ENCODE measurements at places on chromosomes 2 and 18. TPM values are rescaled to one million over a fixed set of nuclear protein-coding genes. Genes with fewer than 3 reads are reported as not detected.

DNA sequence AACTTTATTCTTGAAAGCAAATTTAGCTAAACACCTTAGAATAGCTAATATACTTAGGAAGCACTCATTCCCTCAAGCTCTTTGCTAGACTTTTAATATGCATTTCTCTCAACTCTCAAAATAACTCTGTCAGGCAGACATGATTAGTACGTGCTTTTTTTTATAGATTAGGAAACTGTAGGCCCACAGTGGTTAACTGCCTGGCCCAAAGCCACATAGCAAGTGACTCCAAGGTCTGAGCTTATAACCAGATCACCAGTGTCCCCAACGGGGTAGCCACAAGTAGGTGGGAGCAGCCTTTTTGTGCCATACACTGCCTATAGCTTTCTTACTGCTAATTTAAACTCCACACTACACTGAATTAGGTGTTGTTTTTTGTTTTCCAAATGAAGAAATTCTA, 576.8 kb downstream of the METTL4 start:
- H3K27me3 ChIP-seq: no peaks in the 10 kb centered on the region
- no peak overlapping the region for H3K4me3 ChIP-seq
- H3K36me3 ChIP-seq: no peaks in the 10 kb centered on the region

GRCh38 chr2:65016789-65017188, 27.6 kb downstream of the SLC1A4 start:
- H3K4me1 ChIP-seq: peaks cover 3% of the 10 kb centered on the region
- no peak for DNase-seq
- no peaks in the 10 kb centered on the region for H3K36me3 ChIP-seq
- H3K4me3 ChIP-seq: no peak overlapping the region
- H3K27me3 ChIP-seq: no peaks in the 10 kb centered on the region

GRCh38 chr2:84888401-84889276, 7.8 kb upstream of the TRABD2A start:
- H3K27ac ChIP-seq: no peak overlapping the region
- no peaks in the 10 kb centered on the region for H3K27me3 ChIP-seq
- no peaks in the 10 kb centered on the region for H3K36me3 ChIP-seq
- peak; percentile 31 for DNase-seq
- H3K4me1 ChIP-seq: no peaks in the 10 kb centered on the region
- H3K4me3 ChIP-seq: no peak overlapping the region

- no peak overlapping the region for H3K4me3 ChIP-seq
- H3K27me3 ChIP-seq: no peaks in the 10 kb centered on the region
- H3K4me1 ChIP-seq: no peaks in the 10 kb centered on the region
- H3K36me3 ChIP-seq: no peaks in the 10 kb centered on the region
- no peak overlapping the region for H3K27ac ChIP-seq
Measured at GRCh38 chr2:237231593-237231992, 145.9 kb downstream of the COPS8 start.

DNA sequence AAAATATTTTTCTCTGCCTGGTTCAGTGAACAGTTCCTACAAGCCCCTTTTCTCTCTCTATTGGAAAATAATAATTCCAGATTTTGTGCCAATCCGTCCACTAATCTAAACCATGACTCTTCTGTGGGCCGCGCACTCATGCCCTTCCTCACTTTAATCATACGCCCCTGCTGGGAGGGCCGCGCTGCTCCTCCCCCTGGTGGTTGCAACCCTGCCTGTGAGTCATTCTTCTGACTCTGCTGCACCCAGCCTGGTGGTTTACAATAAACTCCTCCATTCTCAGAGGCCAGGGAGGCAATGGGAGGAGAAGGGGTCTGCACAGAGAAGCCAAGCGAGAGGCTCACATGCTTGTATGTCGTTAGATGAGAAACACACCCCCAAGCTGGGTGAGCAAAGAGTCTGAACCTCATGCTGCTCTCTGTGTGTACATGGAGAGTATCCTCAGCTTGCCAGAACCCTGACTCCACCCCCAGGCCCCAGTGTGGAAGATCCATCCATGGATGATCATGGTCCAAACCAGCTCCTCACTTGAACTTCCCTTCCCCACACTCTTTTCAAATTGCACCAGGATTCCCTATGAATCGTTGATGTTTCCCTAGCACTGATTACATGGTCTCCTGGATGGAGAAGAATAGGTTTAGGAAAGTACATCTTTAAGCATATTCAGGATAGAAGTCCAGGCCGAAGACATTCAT, 228.9 kb downstream of the ANKRD30B start:
- H3K4me3 ChIP-seq: no peak overlapping the region
- no peak overlapping the region for H3K27ac ChIP-seq
- no peaks in the 10 kb centered on the region for H3K4me1 ChIP-seq
- H3K36me3 ChIP-seq: no peaks in the 10 kb centered on the region
- no peak for DNase-seq

Gene DSC3
- total RNA-seq: 3.7 TPM

Gene ATP6V1B1
- not detected for total RNA-seq

Data from H1 (cell line).